A549 treated with dexamethasone at 1 μM for 4 hours (cell line): ENCODE measurements at places on chromosomes 6 and 20. TPM values are rescaled to one million over a fixed set of nuclear protein-coding genes. Genes with fewer than 3 reads are reported as not detected.

Gene CYP39A1
- 0.06 TPM in 1 of 5 replicates, not detected in the others for total RNA-seq

Gene SYCP2
- 0.12 to 0.61 TPM (median 0.29 TPM) in 5 replicates for total RNA-seq

Gene TTK
- total RNA-seq, result 17.9 to 22.0 TPM (median 19.0 TPM) in 5 replicates

Gene GGTLC1
- not detected in 5 replicates for total RNA-seq

Gene CAP2
- 10.6 to 13.1 TPM (median 12.0 TPM) in 5 replicates for total RNA-seq

Gene GABRR1
- not detected in 5 replicates for total RNA-seq

Gene TSBP1
- total RNA-seq, result not detected in 5 replicates

Gene SPEF1
- total RNA-seq, result 1.4 to 2.1 TPM (median 1.7 TPM) in 5 replicates

Gene LY6G6D
- total RNA-seq, result not detected in 5 replicates

Gene ULBP3
- total RNA-seq, result 2.7 to 5.5 TPM (median 5.2 TPM) in 5 replicates

Gene SRMS
- 0.11 to 0.14 TPM (median 0.13 TPM) in 4 of 5 replicates, not detected in the other for total RNA-seq

Gene GSTA3
- not detected in 5 replicates for total RNA-seq

Gene AVP
- not detected in 5 replicates for total RNA-seq

Gene C20orf202
- 0.05 to 0.08 TPM (median 0.07 TPM) in 3 of 5 replicates, not detected in the others for total RNA-seq

Gene GDAP1L1
- 0.06 to 0.07 TPM in 2 of 5 replicates, not detected in the others for total RNA-seq
